ENCODE measurements at places on chromosomes 11 and 22.
A peak's percentile ranks its signal among the peaks of the same experiment; 100 is the strongest.

DNA sequence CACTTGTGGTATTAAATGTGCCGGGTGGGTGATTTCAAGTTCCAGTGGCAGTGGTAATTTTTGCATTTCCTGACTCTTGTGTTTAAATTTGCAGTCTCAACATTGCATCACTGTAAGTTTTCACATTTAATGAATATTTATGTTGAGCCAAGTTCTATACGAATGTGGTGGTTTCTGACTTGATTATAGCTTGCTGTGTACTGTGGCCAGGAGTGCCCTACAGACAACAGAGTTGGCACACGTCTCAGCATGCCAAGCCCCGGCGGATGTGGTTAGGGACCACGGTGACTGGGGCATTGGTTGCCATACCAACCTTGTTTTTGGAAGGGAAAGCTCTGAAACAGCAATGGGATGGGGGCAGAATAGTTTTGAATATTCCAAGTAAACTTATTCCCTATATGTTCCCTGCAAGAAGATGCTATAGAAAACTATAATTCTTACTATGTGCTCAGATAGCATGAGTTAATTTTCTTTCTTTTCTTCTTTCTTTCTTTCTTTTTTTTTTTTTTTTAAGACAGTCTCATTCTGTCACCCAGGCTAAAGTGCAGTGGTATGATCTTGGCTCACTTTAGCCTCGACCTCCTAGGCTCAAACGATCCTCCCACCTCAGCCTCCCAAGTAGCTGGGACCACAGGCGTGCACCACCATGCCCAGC is 16.0 kb downstream of the ZNRF3 start:
- DNase-seq, result no peak

GRCh38 chr11:123405123-123405592 is 24.9 kb upstream of the GRAMD1B start:
- DNase-seq, result no peak

DNA sequence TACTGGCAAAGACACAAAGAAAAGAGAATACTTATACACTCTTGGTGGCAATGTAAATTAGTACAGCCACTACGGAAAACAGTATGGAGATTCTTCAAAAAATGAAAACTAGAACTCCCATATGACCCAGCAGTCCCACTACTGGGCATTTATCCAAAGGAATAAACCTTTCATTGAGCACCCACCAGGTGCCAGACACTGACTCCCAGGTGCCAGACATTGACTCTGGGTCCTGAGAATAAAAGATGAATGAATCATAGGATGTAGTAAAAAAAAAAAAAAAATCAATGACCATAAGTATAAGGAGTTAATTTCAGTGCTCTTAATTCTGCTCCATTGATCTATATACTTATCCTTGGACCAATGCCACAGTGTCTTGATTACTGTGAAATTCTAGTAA is 28.2 kb downstream of the HEPHL1 start:
- DNase-seq, result no peak

- DNase-seq, result no peak
These were observed 137.3 kb upstream of the KIRREL3 start for GRCh38 chr11:127137771-127138280.

DNA sequence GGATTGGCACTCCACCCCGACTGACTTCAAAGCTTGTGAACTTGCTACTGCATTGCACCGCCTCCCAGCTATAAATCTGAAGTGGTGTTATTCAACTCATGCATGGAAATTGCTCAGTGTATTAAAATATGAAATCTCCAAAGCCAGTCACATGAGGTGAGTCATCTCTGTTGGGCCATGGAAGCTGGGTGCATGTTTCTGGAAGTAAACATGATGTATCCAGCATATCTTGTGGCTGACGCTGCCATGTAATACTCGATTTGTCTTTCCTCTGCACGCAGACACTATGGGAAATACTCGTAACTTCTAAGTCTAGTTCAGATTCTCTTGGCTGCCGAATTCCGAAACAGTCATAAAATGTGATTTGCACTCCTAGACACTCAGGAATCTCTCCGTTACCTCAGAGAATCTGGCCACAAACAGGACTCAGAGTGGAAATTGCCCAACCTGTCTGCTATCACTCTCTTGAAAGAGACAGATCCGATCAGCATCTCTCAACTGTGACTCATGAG is 154.9 kb upstream of the MPPED2 start:
- no peak for DNase-seq

DNA sequence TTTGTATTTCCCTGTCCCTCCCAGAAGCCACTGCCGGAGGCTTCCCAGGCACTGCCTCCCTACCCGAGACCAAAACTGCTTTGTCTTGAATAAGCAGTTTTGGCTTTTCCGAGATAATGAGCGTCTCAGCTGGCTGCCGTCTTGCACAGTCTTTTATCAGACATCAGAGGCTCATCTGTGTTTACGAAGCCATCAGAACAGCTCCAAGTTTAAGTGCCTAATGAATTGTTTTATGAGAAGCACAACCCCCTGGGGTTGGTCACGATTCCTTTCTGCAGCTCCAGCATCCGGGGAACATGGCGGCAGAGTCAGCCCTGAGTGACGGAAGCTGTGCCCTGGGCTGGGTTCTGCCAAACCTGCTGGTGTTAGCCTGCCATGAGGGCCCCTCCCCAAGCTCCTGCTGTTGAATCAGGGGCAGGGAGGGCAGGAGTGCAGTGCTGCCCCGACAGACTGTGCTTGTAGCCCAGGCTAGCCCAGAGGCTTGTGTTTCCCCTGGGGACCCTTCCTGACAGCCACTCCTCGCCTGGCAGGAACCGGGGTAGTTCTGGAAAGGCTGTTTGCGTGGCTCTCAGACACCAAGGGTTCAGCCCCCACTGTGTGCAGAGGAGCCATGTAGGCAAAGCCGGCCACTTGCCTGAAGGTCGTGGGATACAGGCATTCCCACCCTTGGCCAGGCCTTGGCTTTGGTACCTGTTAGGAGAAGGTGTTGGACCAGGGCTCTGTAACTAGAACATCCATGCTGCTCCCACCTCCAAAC is 96.1 kb downstream of the MORC2 start:
- DNase-seq, result no peak

- DNase-seq, result no peak
These were observed 65.1 kb downstream of the SCUBE1 start for GRCh38 chr22:43277987-43278601.

DNA sequence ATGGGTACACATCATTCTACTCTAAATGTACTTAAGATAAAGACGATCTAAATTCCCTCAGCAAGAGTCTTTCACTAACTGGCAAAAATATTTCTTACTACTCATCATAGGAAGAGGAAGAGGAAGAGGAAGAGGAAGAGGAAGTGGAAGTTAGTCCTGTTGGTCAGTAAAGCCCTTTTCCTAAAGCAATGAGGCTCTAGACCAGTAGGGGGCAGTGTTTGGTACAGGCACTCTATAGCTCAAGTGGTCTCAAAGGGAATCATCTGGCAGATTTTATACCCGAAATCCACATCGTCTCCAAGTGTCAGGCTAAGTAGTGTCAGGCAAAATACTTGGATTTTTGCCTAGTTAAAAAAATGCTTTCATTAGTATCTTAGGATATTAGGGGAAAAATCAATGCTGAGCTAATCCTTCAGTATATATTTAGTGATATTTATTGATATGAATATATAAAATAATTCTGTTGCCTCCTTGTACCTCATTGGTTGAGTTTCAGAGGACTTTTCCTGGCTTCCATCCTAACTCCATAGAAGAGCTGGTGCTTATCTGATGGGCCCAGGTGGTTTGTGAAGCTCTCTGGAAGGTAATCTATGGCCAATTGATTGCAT is 7.7 kb downstream of the BLID start:
- DNase-seq, result no peak

GRCh38 chr22:49429066-49429465 is 398.6 kb downstream of the BRD1 start:
- DNase-seq, result no peak

GRCh38 chr22:46770726-46771125 is 8.3 kb downstream of the TBC1D22A start:
- no peak for DNase-seq

GRCh38 chr22:27593378-27593777 is 208.2 kb downstream of the MN1 start:
- DNase-seq, result no peak

GRCh38 chr22:20015187-20015625 is 1.4 kb downstream of the ARVCF start:
- no peak for DNase-seq

- DNase-seq, result peak; percentile 11
These were observed at the start of gene PLAAT3 for GRCh38 chr11:63614136-63614671. Gene PLAAT3 (minus strand): TSS chr11:63614433. CDS start chr11:63614014, 419 bp downstream.

GRCh38 chr22:17997456-17997855 is 26.9 kb downstream of the MICAL3 start:
- no peak for DNase-seq

- no peak for DNase-seq
These were observed 2.1 kb upstream of the LZTR1 start for GRCh38 chr22:20979940-20980453.

DNA sequence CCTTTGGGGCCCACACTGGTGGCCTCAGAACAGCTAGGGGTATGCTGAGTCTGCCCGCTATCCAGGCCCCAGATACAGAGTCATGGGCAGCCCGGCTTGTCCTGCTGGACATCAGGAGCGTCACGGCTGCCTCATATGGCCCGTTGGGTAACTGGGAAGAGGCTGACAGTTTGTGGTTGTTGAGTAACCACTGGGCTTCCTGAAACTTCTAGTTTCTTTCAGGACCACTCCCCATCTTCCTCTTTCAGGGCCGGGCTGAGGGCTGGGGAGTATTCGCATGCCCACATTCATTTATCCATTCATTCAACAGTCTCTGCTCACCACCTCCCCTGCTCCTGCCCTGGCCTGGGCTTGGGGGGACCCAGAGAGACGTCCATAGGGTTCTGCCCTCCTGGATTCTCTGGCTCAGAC is 13.4 kb upstream of the P2RY2 start:
- no peak for DNase-seq

- no peak for DNase-seq
These were observed 213.6 kb upstream of the ZBED5 start for GRCh38 chr11:11071486-11071885.

GRCh38 chr22:41264408-41264941 is 21.5 kb downstream of the RANGAP1 start:
- DNase-seq, result no peak
